ENCODE measurements at places on chromosomes 12 and 14.

DNA sequence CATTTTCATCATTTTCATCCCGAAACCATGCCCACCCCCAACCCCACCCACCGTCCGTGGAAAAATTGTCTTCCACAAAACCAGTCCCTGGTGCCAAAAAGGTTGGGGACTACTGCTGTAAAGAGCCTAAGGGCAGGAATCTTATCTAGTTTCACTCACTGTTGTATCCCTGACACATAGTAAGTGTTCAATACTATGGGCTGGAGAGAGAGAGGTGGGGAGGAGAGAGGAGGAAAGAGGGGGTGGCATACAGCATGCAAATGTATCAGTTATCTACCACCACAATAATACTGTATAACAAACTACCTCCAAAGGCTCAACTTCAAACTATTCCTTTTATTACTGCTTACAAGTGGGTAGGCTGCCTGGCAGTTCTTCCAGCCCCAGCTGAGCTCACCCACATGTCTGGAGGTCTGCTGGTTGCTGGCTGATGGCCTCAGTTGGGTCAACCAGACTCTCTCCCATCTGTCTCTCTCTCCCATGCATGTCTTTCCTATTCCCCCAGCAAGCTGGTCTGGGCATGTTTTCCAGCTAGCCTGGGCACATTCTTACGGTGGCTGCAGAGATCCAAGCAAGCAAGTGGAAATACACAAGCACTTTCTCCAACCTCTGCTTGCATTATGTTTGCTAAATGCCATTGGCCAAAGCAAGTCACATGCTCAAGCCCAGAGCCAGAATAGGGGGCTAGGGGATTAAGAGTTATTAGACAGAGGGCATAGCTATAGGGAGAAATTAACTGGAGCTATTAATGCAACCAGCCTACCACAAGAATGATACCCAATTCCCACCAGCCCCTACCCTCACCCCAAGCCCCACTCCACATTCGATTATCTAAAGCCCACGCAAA is 31.6 kb upstream of the FICD start:
- no peak for DNase-seq

DNA sequence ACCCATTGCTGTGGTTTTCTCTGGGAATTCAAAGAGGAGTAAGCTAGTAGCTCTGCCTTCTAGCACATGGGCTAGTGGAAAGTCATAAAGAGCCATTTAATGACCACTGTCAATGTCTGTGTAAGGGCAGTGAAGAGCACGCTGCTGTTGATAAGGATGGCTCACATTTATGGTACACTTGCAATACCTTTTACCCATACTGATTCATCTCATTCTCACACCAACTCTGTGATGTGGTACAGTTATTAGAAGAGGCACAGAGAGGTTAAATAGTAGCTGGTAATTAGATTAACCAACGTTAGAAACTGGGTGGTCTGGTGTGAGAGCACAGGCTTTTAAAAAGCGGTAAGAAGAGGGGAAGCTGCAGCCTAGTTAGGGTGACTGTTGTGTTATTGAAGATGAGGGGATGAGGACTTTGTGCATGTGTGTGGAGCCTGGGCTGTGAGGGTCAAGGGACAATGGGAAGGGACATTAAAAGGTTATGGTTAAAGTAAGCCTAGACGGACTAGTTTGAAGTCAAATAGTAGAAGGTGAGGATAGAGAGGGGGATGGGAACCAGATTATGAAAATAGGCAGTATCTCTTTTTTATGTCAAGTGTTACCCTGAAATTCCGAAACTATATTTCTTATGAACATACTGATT is 25.2 kb downstream of the RASSF3 start:
- no peak for DNase-seq

DNA sequence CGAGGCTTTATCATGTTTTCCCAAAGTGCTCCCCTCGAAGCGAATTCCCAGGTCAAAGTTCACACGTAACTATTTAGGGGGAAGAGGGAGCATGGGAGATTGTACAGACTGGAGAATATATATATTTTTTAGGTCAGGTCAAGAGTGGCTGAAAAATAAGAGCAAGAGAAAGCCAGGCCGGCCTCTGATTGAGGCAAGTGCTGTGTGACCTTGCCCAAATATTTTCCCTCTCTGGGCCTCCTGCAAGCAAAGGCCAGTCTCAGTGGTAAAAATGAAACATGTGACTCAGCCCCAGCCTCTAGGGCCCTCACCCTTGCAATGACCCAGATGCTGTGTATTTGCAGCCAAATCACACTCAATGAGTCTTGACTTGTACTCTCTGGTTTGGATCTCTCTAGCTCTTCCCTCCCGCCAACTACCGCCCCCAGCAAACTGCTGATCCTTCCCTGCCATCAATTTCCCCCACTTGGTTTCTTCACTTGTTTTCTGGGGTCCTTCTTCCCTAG is 34.1 kb downstream of the SMUG1 start:
- no peak for DNase-seq

- DNase-seq = no peak
Observed at GRCh38 chr12:102528111-102528510, 47.7 kb upstream of the IGF1 start.

GRCh38 chr12:100995201-100995600 is 200.6 kb downstream of the ANO4 start:
- peak; percentile 40 for DNase-seq
